Left forelimb (tissue), 1 donor: ENCODE measurements at places on chromosomes 12 and 14.

DNA sequence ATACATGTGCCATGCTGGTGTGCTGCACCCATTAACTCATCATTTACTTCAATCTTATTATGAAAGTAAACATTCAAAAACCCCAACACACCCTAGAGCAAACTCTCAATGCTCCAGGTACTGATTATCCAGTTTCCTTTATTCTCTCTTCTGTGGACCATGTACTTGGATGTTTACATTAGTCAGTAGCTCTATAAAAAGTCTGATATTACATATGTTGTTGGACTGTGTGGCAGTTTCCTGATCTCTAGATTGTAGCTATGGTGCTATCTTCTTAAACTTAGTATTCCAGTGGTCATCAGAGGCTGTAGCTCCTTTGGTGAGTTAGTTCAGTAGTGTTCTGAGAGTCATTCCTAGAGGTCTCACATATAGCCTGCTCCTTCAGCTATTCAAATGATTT, 25.1 kb upstream of the ITGA5 start:
- no peak for DNase-seq

DNA sequence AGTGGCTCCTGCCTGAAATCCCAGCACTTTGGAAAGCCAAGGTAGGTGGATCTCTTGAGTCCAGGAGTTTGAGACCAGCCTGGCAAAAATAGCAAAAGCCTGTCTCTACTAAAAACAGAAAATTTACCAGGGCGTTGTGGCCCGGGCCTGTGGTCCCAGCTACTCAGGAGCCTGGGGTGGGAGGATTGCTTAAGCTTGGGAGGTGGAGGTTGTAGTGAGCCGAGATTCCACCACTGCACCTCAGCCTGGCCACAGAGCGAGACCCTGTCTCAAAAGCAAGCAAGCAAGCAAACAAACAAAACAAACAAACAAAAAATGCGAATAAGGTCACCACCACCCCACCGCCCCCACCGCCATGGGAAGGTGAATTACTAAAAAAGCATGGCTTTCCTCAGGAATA, 238.7 kb downstream of the ATXN7L3B start:
- no peak for DNase-seq

GRCh38 chr12:105205322-105206048, 30.5 kb downstream of the APPL2 start:
- no peak for DNase-seq

GRCh38 chr12:96195845-96196451, 1.8 kb downstream of the ELK3 start:
- DNase-seq, result no peak

DNA sequence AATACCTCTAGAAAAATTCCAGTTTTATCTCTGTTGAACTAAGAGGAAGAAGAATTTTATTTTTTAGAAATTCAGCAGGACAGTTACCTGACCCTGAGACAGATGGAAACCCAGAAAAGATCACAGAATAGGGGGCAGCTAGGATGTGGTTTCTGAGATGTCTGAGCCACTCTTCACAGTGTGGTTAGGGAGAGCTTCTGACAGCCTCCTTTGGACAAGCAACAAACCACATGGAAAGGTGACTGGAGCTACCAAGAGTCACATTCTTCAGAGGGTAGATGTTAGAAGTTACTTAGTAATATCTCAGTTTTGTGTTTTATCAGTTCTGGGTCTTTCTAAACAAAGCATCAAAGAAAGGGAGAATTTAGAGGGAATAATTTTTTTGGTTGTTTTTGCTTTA, 117.3 kb upstream of the NAP1L1 start:
- DNase-seq, result no peak

GRCh38 chr14:81400852-81401251, 728 bp upstream of the STON2 start:
- DNase-seq, result no peak

- no peak for DNase-seq
Observed at GRCh38 chr14:50148799-50149198, 32.4 kb upstream of the VCPKMT start.

DNA sequence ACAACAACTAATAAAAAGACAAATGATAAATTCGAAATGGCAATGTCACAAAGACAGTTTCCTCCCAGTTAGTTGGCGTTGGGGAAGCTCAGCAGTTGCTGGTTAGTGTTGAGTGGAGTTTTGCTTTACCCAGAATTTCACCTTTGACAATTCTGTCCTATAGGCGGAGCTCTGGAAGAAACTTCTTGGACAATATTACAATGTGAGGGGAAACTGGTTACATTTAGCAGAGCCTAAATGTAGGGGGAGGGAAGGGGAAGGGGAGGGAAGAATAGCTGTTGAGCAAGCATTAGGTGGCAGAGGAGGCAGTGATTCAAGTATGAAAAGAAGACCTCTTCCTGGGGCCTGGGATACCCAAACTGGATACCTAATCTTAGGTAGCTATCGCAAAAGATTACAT, 51.4 kb downstream of the BDKRB1 start:
- DNase-seq, result no peak

DNA sequence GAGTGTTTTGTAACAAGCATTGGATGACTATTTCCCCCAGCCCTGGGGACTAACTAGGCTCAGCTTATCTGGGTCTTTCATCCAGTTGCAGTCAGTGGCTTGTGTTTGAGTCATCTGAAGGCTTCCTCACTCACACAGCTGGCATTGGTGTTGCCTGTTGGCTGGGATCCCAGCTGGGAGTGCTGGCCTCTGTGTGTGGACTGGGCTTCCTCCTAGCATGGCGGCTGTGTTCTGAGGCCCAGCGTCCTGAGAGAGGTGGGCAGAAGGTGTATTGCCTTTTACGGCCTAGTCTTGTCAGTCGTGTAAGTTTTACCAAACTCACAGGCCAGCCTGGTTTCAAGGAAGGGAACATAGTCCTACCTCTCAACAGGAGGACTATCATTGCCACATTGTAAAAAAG, 28.3 kb upstream of the PPP2R5C start:
- no peak for DNase-seq

GRCh38 chr12:124896461-124896860, 18.0 kb downstream of the UBC start:
- no peak for DNase-seq

DNA sequence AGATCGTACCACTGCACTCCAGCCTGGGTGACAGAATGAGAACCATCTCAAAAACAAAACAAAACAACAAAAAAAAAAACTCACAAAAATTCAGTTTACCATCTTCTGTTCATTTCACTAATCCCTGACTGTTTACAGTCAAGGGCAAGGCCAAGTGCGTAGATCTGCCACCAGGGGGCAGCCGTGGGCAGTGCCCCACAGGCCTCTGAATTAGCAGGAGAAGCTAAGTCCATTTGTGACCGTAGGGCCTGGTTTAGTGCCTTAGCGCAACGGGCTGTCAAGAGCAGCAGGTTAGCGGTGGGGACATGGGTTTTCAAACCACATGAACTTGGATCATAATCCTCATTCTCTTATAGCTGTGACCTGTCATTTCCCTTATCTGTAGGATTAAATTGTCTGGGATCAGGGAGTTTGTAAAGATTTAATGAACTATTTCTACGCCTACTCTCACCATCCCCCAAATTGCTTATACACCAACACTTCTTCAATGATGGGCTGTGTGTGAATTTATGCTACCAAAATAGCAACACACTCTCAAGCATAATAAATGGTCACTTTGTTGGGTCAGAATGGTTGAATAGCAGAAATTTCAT, 49.0 kb downstream of the KCTD10 start:
- peak; percentile 74 for DNase-seq

DNA sequence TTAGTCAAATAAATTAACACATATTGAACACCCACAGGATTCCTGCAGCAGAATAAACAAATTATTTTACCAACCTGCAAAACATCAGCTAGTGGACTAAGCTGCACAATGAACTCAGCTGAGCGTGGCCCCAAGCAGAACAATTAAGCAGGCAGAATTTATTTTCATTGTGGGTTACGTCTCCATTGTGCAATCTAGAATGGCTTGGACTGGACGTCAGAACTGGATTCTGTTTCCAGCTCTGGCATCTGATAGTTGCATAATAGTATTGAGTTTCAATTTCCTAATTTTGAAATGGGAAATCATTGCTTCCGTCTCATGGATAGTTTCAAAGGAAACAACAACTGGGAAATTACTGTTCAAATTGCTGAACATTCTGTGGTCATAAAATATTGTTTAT, 35.5 kb upstream of the RERG start:
- no peak for DNase-seq

- no peak for DNase-seq
Observed at GRCh38 chr12:9701380-9702154, 31.3 kb downstream of the CLECL1 start.

DNA sequence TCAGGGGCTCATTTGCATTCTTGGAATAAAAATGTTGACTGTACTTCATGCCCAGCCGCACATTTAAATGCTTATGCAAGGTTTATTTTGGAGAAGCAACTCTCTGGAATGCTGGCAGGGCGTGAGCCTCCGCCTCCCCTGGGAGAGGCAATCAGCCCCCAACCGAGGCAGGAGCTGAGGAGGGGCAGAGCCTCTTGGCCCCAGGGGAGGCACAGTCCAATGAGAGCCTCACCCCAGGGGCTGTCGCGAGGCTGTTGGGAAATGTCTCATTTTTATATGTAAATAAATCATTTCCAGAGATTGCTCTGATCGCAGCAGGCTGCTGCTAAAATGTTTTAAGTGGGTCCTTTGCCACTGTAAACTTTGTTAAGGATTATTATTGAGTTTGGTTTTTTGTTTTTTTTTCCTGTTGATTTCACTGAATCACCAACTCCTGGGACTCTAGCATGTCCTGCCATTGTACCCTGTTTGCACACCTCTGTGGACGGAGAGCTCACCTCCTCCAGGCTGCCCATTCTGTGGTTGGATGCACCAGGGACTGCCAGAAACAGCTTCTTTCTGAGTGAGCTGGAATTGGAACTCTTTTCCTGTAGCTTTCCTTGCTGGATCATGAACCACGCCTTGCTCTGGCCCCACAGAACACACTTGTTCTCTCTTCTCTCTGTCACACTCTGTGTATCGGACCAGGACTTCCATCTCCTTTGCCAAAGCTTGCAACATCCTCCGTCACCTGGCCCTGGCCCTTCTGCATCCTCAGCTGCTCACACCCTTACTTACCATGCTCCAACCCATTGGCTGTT, 46.9 kb upstream of the FAM181A start:
- DNase-seq, result no peak

DNA sequence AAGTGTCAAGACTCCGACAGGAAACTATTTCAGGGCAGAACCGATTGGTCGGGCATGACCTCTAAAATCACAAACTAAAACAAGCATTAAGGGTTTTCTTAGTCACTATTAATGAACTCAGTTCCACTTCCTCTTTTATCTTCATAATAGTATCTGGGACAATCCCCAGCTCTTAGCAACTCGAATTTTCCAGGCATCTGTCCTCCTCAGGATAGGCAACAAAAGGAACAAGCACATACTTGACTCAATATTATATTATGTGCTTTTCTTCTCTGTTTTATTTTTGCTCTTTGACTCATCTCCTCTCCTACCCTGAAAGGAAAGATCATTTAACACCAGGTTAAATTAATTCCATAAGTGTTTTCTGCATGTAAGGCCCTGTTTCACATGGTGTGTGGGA, 638.3 kb upstream of the TBX3 start:
- no peak for DNase-seq

GRCh38 chr12:95195122-95195521, 22.1 kb downstream of the FGD6 start:
- no peak for DNase-seq

- DNase-seq, result no peak
Observed at GRCh38 chr12:96091833-96092232, 56.4 kb upstream of the LTA4H start.

DNA sequence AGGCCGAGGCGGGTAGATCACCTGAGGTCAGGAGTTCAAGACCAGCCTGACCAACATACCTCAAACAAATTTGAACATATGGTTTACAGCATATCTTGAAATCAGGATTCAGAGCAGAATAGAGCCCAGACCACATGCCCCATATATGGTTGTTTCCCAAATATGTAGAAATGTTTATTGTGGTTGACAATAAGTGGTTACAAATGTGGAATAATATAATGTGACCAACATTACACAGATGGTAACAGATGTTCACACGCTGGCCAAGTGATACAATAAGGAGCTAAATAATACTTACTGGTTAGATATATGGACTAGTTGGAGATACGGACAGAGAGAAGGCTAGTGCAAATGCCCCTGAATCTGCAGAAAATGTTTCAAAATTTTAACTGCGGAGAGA, 85.3 kb downstream of the MAPKAPK5 start:
- no peak for DNase-seq

- DNase-seq, result no peak
Observed at GRCh38 chr12:130214686-130215395, 52.6 kb downstream of the FZD10 start.

GRCh38 chr14:104868811-104869572, 3.9 kb downstream of the CEP170B start:
- no peak for DNase-seq

GRCh38 chr14:70000601-70001000, 121.4 kb downstream of the SMOC1 start:
- no peak for DNase-seq

DNA sequence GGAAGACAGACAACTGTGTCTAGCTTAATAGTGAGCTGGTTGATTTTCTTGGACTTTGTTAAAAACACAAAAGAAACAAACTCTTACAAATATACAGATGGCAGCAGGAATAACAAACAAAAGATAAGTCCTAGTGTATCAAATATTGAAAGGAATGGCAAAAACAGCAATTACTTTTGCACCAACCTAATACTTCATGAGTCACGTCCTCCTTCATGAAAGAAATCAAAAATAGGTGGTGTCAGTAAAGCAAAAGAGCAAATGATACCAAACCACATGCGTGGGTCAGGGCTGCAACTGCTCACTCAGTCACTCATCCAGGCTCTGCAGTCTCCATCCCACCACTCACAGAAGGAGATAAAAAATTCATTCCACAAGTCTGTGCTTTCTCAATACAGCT, 11.8 kb downstream of the ATG14 start:
- DNase-seq, result no peak

DNA sequence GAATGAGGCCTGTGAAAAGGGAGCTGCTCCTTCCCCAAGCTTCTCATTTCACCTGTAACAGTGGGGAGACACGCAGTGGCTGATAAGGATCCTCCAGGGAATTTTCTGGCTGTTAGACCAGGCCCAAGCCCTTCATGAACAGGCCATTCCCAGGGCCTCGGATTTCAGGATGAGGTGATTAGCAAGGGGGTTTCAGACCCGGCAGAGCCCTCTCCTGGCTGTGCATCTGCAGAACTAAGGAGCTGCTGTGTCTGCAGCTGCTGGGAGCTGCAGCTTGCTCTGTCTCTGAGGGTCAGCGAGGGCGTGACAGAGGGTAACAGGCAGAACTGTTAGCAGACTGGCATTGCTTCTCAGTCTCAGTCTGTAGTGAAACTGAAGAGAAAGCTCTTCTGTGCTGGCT, 110.4 kb downstream of the KCNA5 start:
- no peak for DNase-seq
